Stimulated activated CD4-positive, alpha-beta T cell treated with anti-CD3 and anti-CD28 coated beads, Interleukin-2, amount 100 ng/mL, for 48 hours (primary cell): ENCODE measurements at places on chromosomes 12 and 14.

DNA sequence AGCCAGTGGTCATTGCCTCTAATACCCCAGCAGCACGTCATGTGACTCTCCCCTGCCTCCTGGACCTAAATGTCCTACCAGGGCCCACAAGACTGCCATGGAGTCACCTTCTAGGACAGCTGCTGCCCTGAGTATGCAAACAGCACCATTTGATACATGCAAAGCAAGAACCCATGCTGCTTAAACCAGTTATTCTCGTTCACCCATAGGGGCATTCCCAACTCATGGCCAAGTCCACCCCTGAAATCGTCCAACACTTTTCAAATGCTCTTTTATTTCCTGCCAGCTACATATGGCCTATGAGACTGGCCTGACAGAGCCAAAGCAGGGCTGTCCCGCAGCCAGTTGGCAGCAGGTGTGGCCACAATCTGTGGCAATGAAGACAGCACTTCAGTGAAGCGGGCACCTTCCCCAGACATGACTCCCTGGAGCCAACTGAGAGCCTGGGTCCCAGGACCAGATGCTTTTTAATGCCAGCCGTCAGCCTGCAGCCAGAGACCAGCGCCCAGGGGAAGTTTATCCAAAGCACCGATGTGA lies 99.9 kb downstream of the BCAT1 start:
- DNase-seq = no peak

DNA sequence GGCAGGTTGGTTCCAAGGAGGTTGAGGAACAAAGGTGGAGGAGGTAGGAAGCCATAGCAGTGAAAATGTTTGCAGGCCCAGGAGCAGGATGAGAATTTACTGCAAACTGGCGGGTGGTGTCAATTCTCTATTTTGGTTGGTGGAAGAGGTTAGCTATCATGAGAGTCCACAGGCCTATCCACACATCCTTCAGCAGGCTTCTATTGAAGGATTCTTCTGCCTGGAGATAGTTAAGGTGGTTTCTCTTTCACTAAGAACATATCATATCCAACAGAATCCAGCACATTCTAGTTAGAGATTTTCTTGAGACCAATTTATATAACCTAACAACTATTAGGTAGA lies 68.9 kb upstream of the DYRK2 start:
- DNase-seq = no peak

DNA sequence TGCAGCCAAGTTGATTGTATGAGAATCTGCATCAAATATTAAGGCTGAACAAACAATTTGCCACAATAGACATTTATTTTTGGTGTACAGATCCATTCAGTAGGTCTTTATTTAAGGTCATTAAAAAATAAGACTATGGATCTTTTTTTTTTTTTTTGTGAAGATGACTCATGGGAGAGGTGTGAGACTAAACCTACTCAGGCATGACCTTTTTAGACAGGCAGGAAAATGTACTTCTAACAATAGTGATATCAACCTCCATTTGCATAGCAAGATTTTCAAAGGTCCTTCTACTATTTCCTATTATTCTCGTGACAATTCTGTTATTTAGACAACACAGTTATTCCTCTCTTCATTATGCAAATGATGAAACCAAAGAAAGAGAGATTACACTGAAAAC lies 39.9 kb upstream of the PTPRR start:
- DNase-seq = no peak

DNA sequence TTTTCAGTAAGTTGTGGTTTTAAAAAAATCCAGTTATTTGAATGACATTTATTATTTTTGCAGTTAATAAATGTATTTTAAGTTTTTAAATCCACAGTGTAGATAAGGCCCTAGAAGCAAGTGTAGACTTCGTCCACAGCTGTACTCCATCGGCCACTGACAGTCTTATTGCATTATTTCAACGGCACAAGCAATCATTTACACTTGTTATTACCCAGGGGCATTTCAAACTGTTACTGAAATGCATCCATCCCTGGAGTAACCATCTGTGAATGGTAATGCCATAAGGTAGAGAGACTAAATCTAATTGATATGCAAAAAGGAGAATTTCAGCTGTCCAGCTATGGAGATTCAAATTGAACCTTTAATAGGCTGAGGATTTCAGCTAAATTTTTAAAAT lies 48.4 kb downstream of the BICD1 start:
- DNase-seq = no peak

DNA sequence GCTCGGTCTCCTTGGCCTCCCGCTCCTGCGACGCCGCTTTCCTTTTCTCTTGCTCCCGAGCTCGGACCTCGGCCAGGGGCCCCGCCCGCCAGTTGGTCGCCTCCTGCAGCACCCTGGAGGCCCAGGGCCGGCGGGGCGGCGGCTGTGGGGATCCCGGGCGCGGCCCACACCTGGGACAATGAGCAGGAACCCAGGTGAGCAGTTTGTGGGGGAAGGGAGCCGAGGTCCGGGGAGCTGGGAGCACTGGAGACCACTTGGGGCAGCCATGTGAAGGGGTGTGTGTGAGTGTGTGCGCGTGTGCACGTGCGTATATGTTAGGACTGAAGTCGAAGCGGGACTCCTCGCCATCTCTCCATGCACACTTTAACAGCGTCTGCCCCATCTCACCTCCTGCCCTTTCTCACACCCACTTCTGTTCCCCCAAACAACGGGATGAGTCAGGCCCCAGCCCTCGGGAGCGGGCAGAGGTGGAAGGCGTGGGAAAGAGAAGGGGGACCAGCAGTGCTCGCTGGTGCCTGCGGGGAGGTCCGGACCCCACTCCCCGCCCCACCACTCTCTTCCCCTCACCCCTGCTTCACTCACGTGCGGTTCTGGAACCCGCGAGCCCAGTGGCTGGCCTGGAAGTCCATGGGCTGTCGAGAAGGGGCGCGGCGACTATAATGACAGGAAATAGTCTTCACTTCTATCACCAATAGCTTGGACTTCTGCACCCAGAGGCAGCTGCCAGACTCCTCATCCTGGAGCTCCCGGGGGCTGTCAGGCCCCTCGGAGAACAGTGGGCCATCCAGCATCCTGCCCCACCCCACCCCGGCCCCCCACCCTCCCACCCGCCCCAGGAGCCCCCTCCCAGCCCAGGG lies 450 bp downstream of the DDN start:
- DNase-seq = no peak

DNA sequence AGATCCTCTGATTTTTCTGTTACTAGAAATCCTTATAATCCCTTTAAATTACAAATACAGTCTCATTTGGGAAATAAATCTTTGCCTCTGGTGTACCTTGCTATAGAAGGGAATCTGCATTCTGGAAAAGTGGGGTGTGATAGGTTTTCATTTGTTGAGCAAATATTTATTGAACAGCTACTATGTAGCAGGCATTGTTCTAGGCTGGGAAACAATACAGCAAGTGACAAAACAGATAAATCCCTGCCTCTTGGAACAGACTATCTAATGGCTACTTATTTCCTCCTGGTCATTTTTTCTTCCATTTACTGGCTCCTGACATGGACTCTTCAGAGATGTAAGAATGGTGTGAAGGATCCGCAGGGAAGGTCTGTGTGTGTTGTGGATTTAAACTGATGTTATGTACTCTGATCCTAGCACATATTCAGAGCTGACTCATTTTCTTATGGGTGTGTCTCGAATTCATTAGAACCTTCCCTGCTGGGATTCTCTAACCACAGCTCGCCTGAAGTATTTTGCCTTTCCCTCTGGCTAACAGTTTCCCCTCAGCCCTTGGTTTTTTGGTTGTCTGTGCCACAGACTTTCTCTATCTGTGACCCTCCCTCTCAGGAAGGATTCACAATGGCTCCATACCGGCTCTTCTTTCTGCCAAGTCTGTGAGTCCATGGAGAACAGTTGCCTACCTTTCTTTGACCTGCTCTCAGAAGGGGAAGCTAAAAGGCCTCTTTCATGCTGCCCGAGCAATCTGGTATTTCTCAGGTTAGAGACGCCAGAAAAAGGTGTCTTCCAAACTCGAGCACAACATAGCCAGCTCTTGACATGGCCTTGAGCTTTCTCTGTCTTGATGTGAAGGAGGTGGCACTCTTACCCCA lies 53.7 kb downstream of the TMTC2 start:
- no peak for DNase-seq

GRCh38 chr12:49881415-49882247 lies 22.1 kb downstream of the FAIM2 start:
- DNase-seq = no peak
